GM12878 (cell line): ENCODE measurements at places on chromosomes 6 and 20. TPM values are rescaled to one million over a fixed set of nuclear protein-coding genes. Genes with fewer than 3 reads are reported as not detected.

- no peak overlapping the region for H3K27ac ChIP-seq
- H3K27me3 ChIP-seq, result no peaks in the 10 kb centered on the region
- no peaks in the 10 kb centered on the region for H3K36me3 ChIP-seq
- no peaks in the 10 kb centered on the region for H3K4me1 ChIP-seq
Measured at GRCh38 chr20:57223648-57224489, 42.6 kb downstream of the BMP7 start.

- H3K36me3 ChIP-seq, result no peaks in the 10 kb centered on the region
- no peak for DNase-seq
- no peaks in the 10 kb centered on the region for H3K4me1 ChIP-seq
- no peak overlapping the region for H3K27ac ChIP-seq
Measured at GRCh38 chr6:6217855-6218758, 102.4 kb downstream of the F13A1 start.

The MAS1 gene
- total RNA-seq, result not detected in 2 replicates

The CBLN4 gene
- not detected in 2 replicates for total RNA-seq

The GRM4 gene
- total RNA-seq, result 0.16 and 0.31 TPM in 2 replicates

DNA sequence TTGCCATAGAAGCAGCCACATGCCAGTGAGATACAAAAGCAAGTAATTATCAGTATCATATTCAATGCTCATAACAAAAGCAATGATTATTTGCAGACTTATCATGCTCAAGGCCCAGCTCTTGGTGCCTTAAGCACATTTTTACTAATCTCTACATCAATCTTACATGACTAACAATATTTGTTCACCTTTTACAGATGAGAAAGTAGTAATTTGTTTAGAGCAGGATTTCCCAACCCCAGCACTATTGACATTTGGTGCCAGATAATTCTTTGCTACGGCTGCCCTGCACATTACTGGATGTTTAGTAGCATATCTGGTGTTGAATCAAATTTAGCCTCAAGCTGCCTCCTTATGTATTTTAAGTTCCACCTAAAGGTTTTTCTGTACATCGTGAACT, 19.0 kb upstream of the DOK5 start:
- H3K27ac ChIP-seq, result no peak overlapping the region
- no peaks in the 10 kb centered on the region for H3K36me3 ChIP-seq
- H3K4me1 ChIP-seq, result no peaks in the 10 kb centered on the region
- H3K27me3 ChIP-seq, result no peaks in the 10 kb centered on the region

- DNase-seq, result no peak
- H3K27ac ChIP-seq, result peak overlapping the region; percentile 39
- H3K4me1 ChIP-seq, result peaks cover 2% of the 10 kb centered on the region; the same call in 1 of the 2 replicates
- H3K36me3 ChIP-seq, result no peaks in the 10 kb centered on the region
- no peaks in the 10 kb centered on the region for H3K27me3 ChIP-seq
- H3K4me3 ChIP-seq, result peak overlapping the region; percentile 95
Measured at GRCh38 chr6:17703256-17703694, 3.5 kb downstream of the NUP153 start.

- no peak for DNase-seq
- H3K4me1 ChIP-seq, result no peaks in the 10 kb centered on the region
- no peak overlapping the region for H3K4me3 ChIP-seq
- H3K27ac ChIP-seq, result no peak overlapping the region
Measured at GRCh38 chr6:162377735-162378134, 349.8 kb downstream of the PRKN start.

DNA sequence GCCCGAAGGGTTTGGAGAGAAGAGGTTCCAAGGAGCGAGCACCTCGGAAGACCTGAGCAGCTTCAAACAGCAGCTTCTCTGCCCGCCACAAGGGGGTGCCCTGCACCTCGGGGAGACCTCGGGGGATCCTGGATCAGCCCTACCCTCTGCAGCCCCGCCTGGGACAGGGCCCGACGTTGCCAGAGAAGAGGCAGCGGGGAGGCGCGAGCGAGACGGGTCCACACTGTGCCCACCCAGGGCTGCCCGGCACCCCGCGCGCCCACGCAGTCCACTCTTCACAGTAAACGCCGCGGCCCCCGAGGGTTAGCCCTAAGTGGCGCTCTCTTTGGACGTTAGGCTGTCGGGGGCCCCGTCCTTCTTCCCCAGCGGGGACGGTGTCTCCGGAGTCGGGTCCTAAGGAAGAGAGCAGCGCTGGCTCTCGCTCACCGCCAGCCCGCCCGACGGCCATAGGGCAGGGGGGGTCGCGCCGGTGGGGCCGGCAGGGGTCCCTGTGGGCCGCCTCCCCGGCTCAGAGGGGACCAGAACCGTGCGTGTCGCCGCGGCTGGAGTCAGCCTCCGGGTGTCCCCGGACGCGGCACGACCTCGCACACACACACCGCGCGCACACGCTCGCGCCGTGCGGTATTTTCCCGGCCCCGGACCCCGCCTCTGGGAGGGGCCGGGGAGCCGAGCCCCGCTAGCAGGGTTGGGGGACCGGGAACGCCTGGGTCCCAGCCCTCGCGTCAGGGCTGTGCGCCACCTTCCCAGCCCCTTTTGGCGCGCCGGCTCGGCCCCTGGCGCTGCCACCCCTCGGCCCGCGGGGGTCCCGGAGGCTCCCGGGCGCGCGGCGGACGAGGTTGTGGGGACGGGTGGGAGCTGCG, 929 bp downstream of the CDH22 start:
- no peaks in the 10 kb centered on the region for H3K36me3 ChIP-seq
- H3K27me3 ChIP-seq, result peaks cover 21% of the 10 kb centered on the region
- no peaks in the 10 kb centered on the region for H3K4me1 ChIP-seq
- no peak overlapping the region; the same call in 1 of the 2 replicates for H3K4me3 ChIP-seq
- no peak for DNase-seq
- H3K27ac ChIP-seq, result no peak overlapping the region

DNA sequence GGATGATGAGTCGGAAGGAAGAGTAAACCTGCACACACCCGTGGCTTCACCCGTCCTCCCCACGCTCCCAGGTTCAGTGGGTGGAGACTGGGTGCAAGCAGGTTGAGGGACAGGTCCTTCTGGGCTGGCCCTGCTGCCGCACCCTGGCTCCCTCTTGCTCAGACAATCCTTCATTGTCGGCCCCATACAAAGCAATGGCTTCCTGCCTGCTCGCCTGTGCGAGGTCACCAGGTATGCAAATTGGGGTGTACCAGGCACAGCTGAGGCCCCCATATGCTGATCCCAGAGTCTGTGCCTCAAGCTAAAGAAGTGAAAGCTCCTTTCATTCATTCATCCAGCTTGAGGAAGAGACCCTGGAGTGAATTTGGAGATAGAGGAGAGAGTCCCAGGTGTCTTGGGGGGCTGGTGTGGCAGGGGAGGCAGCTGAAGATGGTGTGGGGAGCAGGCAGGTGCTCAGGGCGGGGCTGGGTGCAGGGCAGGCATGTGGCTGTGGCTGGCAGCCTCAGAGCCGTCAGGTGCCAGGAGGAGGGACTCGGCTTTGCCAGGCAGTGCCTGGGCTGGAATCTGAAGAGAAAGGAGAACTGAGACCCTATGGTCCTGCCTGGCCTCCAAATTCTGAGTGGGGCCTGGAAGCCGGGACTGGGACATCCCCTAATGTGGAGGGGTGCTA, 4.7 kb downstream of the SLCO4A1 start:
- peaks cover 52% of the 10 kb centered on the region for H3K4me1 ChIP-seq
- H3K36me3 ChIP-seq, result peaks cover 4% of the 10 kb centered on the region; the same call in 1 of the 2 replicates
- H3K27me3 ChIP-seq, result no peaks in the 10 kb centered on the region
- no peak overlapping the region for H3K4me3 ChIP-seq

DNA sequence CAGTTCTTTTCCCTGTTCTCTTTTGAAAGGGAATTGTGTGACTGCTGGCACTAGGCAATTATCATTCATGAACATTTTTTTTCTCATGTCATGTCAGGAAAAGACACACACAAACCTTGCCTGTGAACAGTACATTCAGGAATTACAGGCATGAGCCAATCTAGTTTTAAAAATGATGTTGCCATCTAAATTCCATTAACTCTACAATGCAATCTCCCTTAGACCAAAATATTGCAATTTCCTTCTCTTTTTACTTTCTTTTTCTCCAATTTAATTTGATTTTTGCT, 127.5 kb upstream of the STMND1 start:
- H3K27ac ChIP-seq, result no peak overlapping the region
- no peak for DNase-seq
- H3K36me3 ChIP-seq, result no peaks in the 10 kb centered on the region

DNA sequence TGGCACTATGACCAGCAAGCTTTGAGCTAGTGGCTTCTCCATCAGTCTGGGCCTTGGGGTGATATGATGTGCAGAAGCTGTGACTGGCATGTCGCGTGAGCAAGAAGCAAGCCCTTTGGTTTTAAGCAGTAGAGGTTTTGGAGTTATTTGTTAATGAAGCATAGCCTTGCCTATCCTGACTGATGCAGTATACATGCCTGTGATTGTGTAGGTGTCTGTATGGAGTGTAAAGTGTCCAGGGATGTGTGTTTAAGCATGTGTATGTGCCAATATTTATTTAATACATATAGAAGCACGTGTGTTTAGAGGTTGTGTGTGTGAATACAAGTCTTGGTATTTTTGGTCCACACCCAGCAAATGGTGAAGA, 61.0 kb upstream of the CCDC167 start:
- no peaks in the 10 kb centered on the region; the same call in none of the 2 replicates for H3K36me3 ChIP-seq
- H3K27me3 ChIP-seq, result no peaks in the 10 kb centered on the region
- no peak overlapping the region for H3K4me3 ChIP-seq

The VTA1 gene
- 44.6 and 48.3 TPM in 2 replicates for total RNA-seq

- no peak overlapping the region for H3K27ac ChIP-seq
- no peaks in the 10 kb centered on the region for H3K36me3 ChIP-seq
- no peak overlapping the region for H3K4me3 ChIP-seq
- H3K4me1 ChIP-seq, result no peaks in the 10 kb centered on the region
- no peak for DNase-seq
Measured at GRCh38 chr6:46935687-46936086, 13.9 kb upstream of the ADGRF5 start.

- H3K36me3 ChIP-seq, result peaks cover 11% of the 10 kb centered on the region
- peaks cover 40% of the 10 kb centered on the region for H3K4me1 ChIP-seq
- peak overlapping the region; percentile 60; the same call in 1 of the 2 replicates for H3K27ac ChIP-seq
- H3K27me3 ChIP-seq, result no peaks in the 10 kb centered on the region
Measured at GRCh38 chr6:111850295-111850937, 22.8 kb downstream of the FYN start.

DNA sequence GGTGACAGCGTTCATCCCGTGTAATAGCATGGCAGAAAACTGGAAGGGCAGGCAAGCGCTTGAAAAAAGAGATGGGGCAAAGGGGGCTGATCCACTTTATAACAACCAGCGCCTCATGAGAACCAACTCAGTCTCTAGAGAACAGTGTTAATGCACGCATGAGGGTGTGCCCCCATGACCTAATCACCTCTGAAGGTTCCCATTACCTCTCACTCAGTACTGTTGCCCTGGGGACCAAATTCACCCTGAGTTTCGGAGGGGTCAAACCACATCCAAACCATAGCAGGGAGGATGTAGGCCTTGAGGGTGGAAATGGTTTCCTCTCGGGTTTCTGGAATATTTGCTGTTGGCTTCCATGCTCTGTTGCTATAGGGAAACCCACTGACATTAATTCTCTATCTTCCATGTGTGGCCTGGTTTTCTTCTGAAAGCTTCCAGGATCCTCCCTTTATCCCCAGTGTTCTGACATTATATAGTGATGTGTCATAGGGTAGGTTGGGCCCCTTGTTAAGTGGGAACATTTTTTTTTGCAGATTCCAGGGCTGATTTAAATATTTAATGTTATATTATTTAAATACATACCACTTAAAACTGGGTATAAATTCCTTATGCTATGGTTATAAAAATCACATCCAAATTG, 65.2 kb downstream of the PPP1R14C start:
- no peaks in the 10 kb centered on the region for H3K4me1 ChIP-seq
- H3K27me3 ChIP-seq, result peaks cover 1% of the 10 kb centered on the region; the same call in 1 of the 2 replicates
- no peaks in the 10 kb centered on the region for H3K36me3 ChIP-seq
- H3K27ac ChIP-seq, result no peak overlapping the region

The FAM83B gene
- total RNA-seq, result 0.05 TPM in 1 of 2 replicates, not detected in the other

The PRKN gene
- not detected in 2 replicates for total RNA-seq

- no peak for DNase-seq
- H3K4me3 ChIP-seq, result peak overlapping the region; percentile 95
- H3K4me1 ChIP-seq, result peaks cover 11% of the 10 kb centered on the region
- H3K36me3 ChIP-seq, result no peaks in the 10 kb centered on the region
- no peaks in the 10 kb centered on the region for H3K27me3 ChIP-seq
Measured at GRCh38 chr20:34302312-34302722, 838 bp downstream of the AHCY start.

DNA sequence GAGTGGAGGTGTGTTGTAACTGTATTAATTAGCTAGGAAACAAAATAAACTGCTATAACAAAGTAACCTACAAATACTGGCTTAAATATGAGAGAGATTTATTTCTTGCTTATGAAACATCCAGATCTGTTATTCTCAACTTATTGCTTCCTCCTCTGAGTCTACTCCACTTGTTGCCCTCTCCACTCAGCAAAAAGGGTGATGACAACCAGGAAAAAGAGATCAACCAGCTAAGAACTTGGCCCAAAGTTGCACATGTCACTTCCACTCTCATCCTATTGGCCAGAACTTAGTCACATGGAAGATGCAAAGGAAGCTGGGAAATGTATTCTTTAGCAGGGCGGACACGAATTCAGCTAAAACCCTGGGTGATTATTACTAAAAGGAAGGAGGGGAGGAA, 5.2 kb upstream of the TP53RK start:
- H3K36me3 ChIP-seq, result no peaks in the 10 kb centered on the region
- H3K27ac ChIP-seq, result no peak overlapping the region
- no peak overlapping the region for H3K4me3 ChIP-seq
- H3K27me3 ChIP-seq, result no peaks in the 10 kb centered on the region
- DNase-seq, result peak; percentile 27
- H3K4me1 ChIP-seq, result no peaks in the 10 kb centered on the region; the same call in 1 of the 2 replicates

- H3K4me3 ChIP-seq, result no peak overlapping the region
- peaks cover 9% of the 10 kb centered on the region for H3K36me3 ChIP-seq
Measured at GRCh38 chr20:10644458-10645204, 29.2 kb downstream of the JAG1 start.

- H3K4me1 ChIP-seq, result no peaks in the 10 kb centered on the region
- no peak overlapping the region for H3K4me3 ChIP-seq
- DNase-seq, result no peak
- H3K27ac ChIP-seq, result no peak overlapping the region
Measured at GRCh38 chr6:45616209-45616608, 238.5 kb upstream of the SUPT3H start.

The ADAM33 gene
- not detected in 2 replicates for total RNA-seq

- peaks cover 5% of the 10 kb centered on the region for H3K27me3 ChIP-seq
- H3K4me1 ChIP-seq, result no peaks in the 10 kb centered on the region
- H3K27ac ChIP-seq, result no peak overlapping the region
Measured at GRCh38 chr20:46137816-46138215, 19.7 kb downstream of the CD40 start.

GRCh38 chr20:58402827-58403226, 13.8 kb downstream of the VAPB start:
- no peaks in the 10 kb centered on the region; the same call in 1 of the 2 replicates for H3K36me3 ChIP-seq
- peaks cover 50% of the 10 kb centered on the region for H3K4me1 ChIP-seq
- peak; percentile 21 for DNase-seq
- H3K27ac ChIP-seq, result peak overlapping the region; percentile 73
- H3K4me3 ChIP-seq, result peak overlapping the region; percentile 53; the same call in 1 of the 2 replicates

DNA sequence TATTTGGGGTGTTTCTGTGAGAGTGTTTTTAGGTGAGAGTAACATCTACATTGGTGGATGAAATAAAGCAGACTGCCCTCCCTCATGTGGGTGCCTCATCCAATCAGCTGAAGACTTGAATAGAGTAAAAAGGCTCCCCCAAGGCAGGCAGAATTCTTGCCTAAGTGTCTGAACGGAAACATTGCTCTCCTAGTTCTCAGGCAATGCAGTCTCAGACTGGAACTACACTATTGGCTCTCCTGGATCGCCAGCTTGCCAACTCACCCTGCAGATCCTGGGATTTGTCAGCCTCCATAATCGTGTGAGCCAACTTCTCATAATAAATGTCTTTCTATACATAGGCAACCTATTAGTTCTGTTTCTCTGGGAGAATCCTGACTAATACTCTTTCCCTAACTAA, 5.5 kb upstream of the TMEM170B start:
- no peaks in the 10 kb centered on the region; the same call in 1 of the 2 replicates for H3K4me1 ChIP-seq
- DNase-seq, result no peak
- H3K27me3 ChIP-seq, result no peaks in the 10 kb centered on the region
- no peak overlapping the region for H3K4me3 ChIP-seq
